ENCODE measurements at places on chromosomes 12 and 14.

DNA sequence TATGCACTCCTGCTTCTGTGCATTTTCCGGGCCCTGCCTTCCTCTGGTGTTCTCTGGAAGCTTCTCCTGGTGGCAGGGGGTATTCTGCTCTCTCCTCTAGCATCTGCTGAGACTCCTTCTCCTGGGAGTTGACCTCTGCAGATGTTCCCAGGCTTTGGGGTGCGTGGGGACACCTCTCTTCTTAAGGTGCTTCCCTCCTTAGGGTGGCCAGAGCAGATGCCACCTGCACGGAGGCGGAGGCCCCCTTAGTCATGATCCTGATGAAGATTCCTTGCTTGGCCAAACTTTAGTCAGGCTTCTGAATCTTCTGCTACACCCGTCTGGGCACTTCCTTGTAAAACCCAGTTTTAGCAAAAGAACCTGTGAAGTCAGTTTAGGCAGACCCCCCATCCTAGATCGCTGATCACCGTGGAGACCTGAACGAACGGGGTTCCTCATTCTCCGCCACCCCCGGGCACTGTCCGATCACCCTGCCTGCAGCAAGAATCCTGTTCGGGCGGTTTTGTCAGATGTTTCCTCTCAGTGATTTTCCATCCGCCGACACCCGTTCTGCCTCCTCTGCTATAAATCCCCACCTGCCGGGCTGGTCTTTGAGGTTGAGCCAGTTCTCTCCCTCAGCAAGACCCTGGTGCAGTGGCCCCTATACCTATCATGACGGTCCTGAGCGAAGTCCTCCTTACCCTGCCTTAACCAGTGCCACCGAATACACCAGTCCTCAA lies 111.9 kb downstream of the CALM1 start:
- DNase-seq, result no peak

GRCh38 chr12:18807714-18808113 lies 69.8 kb downstream of the CAPZA3 start:
- DNase-seq, result no peak

- DNase-seq, result peak; percentile 51
Measured at GRCh38 chr12:64452559-64453329, 824 bp downstream of the TBK1 start.

DNA sequence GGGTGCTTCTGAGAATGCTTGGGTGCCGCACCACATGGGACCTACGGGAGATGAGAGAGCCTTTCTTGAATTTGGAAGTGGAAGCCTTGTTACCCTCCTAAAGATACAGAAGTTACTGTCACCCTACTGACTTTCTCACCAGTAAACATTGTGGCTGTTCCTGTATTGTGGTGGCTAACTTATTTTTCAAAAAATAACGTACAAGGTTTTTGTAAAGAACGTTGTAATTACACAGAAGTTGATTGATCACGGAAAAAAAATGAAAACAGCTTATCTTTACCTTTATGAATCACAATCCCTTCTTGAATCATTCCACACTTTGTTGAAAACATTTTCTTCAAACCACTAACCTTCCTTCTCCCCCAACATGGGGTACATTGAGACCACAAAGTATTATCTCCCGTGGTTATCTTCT lies 22.0 kb upstream of the PPFIBP1 start:
- no peak for DNase-seq

DNA sequence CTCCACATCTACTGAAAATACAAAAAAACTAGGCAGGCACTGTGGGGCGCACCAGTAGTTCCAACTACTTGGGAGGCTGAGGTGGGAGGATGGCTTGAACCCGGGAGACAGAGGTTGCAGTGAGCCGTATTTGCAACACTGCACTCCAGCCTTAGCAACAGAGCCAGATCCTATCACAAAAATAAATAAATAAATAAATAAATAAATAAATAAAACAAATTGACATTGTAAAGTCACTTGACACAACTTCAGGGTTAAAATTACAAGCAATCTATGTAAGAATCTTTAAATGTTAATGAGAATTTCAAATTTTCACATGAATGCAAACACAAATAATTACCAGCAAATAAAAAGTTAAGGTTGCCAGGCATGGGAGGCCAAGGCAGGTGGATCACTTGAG lies 11.1 kb downstream of the ATXN2 start:
- no peak for DNase-seq

DNA sequence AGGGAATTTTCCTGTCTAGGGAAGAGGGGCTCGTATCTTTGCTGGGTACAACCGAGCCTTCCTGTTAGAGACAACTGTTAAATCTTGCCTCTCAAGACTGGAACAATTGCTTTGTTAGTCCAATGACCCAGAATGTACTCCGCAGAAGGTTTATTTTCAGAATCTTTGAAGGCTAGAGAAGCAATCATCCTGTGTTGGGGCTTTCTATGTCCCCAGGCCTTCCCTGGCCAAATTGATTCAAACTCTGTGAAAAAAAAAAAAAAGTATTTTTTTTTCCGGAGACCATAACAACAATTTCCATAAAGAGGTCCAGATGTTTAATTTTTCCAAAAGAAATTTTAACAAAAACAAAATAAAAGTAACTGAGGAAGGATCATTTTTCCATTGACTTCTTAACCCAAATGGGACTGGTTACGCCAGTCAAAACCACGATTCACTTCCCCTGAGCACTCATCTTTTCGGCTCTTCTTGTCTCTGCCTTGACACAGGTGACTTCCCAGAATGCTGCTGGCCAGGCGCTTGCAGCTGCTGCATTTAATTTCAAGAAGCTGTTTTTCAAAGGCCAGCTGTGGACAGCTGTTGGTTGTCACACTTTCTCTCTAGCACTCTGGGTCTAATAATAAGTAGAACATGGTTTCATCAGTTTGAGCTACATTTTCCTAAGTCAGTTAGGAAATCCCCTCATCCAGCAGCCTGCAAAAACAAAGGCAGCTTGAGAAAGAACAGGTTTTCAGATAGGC lies 81.6 kb upstream of the MANSC4 start:
- DNase-seq, result no peak

GRCh38 chr14:24789378-24789884 lies 155.4 kb upstream of the GZMB start:
- DNase-seq, result no peak

DNA sequence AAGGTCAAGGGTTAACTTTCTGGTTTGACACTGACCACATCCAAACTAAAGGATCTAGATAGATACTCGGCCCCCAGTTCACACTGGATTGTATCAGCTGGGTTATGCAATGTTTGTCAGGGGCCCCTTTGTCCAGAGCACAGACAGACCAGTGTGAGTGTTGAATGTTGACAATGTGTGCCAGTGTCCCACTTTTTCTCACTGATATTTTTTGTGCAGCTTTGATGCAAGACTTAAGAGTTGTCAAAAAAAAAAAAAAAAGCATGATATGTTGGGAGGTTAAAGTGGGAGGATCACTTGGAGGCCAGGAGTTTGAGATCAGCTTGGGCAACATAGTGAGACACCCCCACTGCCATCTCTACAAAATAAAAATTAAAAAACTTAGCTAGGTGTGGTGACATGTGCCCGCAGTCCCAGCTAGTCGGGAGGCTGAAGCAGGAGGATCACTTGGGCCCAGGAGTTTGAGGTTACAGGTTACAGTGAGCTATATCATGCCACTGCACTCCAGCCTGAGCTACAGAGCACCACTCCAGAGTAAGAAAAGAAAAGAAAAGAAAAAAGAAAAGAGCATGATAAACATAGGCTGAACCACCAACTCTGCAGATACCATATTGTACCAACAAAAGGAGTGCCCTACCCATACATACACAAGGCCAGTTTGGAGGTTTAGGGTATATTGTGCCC lies 97.5 kb downstream of the LGR5 start:
- no peak for DNase-seq

DNA sequence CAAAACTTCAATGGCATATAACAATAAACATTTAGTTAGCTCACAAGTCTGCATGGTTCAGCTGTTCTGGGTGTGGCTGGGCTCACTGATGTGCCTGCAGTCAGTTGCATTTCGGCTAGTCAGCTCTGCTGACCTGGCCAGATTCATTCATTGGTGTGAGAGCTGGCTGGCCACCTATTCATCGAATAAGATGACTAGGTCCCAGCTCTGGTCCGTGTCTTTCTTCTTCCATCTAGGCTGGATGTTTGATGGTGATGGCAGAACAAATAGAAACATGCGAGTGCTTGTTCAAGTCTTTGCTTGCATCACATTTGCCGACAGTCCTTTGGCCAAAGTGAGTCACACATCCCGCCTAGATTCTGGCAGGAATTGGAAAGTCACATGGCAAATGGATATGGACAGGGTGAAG lies 203.3 kb upstream of the CRY1 start:
- no peak for DNase-seq

GRCh38 chr14:69214393-69214792 lies 23.1 kb downstream of the EXD2 start:
- DNase-seq, result no peak

DNA sequence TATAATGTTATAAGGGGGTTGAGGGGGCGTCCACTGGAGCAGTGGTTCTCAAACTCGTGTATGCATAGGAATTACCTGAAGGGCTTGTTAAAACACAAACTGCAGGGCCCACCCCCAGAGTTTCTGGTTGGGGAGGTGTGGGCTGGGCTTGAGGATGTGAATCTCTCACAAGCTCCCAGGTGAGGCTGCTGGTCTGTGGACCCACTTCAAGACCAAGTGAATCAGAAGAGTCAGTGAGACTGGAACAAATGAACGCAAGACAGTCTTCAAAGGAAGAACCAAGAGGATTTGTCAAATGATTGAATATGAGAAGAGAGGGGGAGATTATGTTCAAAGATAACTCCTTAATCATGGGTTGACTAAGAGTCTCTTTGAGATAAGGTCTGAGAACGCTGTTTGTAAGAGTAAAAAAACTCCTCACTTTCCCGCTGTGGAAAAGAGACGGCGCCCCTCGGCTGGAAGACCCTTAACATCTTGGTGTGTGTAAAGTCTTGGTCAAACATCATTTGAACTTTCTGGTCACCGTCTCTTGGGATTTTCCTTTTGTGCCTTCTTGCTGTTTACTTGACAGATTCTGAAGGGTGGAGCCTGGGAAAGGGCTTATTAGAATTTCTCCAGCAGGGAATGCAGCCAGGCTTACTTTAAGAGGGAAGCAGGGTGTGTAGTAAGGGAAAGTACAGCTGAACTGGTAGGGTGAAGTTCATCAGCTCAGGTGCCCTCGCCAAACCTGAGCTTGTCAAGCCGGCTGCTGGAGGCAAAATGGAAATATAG lies 5.3 kb upstream of the FOXN3 start:
- DNase-seq, result no peak

DNA sequence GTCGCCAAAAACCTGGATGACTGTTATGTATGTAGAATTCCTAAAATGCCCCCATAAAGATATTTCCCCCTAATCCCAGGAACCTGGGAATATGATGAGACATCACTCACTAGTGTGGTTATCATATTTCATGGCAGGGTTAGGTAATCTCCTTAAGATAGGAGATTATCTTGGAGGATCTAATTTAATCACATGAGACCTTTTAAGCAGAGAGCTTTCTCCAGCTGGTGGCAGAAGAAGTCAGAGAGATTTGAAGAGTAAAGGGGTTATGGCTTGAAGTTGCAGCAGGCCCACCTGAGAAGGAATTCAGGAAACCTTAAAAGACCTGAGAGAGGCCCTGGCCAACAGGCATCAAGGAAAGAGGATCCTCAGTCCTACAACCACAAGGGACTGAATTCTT lies 53.6 kb downstream of the DYRK2 start:
- no peak for DNase-seq

DNA sequence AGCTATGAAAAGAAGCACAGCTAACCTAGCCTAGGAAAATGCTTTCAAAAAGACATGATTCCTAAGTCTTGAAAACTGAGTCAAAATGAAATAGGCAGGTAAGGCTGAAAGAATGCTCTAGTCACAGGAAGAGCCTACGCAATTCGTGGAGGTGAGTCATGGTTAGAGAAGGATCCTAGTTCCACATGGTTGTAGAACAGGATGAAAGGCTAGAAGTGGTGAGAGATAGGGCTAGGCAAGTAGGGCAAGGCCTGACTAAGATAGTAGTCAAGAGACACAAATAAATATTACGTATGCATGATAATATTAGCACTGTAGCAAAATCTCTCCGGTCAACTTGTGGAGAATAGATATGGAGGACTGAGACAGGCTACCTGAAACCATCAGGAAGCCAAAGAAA lies 47.2 kb downstream of the PLCZ1 start:
- no peak for DNase-seq

DNA sequence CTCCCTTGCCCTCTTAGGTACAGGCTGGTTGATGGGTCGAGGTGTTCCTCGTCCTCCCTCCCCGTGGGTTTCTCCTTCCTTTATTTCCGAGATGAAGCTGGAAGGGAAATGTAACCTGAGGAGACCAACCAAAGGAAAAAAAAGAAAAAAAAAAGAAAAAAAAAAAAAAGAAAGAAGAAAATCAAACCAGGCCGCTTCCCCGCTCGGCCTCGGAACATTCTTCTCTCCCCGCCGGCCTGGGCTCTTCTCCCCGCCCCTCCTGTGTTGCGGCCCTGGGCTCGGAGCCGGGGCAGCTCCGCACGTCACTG lies 1.6 kb upstream of the NFATC4 start:
- no peak for DNase-seq

GRCh38 chr14:49960453-49960852 lies 67.6 kb downstream of the ARF6 start:
- DNase-seq, result no peak

DNA sequence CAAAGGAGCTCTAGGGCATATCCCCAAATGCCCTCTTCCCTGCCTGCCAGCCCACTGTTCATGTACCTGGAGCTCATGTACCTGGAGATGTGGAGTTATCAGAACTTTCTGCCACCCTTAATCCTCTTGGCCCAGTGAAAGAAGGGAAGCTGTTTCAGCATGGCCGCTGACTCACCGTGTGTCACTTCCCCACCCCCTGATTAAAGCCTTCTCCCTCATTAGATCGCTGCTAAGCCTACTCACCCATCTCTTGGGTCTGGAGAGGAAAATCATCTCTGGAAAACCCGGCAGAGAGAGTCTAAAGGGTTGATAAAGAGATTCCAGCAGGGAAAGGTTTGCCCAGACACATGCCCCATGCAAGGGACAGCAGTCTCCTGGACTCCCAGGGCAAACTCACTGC lies 4.5 kb upstream of the LTBP2 start:
- no peak for DNase-seq

DNA sequence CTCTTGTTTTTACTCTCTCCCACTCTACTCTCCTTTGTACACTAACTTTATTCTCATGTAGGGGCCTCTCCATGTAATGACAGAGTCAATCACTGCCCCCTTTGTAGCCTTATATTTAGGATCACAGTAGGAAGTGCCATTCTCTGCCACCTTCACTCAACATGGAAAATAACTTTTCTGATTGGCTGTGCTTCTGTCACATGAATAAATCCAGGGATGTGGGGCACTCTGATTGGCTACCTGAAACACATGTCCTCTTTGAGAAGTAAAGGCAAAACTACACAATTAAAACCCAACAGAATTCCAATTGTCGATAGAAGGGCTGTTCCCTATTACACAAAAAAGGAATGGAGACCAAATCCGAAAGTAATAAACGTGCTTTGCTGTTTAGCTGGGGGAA lies at the start of gene RNASE9:
TSS of gene RNASE9 (minus strand) at position 87 of the 400 bp plus-strand sequence.
- no peak for DNase-seq

Data from NCI-H1105 treated with DMSO at 0.1 percent for 48 hours (cell line).